CD8-positive, alpha-beta T cell (primary cell): ENCODE measurements at places on chromosomes 4 and X.

GRCh38 chrX:16484338-16484737 lies 165.6 kb upstream of the S100G start:
- DNase-seq, result no peak

DNA sequence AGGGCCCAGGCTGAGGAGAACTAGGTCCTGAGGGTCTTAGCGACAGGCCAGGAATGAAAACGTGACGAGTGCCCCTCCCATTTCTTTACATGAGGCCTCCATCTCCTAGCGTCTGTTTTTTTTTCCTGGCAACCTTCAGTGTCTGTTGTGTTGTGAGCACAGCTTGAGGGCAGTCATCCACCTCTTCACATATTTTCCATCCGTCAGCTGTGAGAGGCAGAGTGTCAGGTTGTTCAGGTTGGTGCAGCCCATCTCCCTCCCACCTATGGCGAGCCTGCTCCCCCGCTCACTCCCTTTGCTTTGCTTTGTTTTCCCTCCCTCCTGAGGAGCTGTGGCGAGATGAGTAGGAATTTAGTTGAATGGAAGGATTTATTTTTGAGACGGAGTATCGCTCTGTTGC lies 51.7 kb upstream of the CHRNA9 start:
- DNase-seq, result no peak

DNA sequence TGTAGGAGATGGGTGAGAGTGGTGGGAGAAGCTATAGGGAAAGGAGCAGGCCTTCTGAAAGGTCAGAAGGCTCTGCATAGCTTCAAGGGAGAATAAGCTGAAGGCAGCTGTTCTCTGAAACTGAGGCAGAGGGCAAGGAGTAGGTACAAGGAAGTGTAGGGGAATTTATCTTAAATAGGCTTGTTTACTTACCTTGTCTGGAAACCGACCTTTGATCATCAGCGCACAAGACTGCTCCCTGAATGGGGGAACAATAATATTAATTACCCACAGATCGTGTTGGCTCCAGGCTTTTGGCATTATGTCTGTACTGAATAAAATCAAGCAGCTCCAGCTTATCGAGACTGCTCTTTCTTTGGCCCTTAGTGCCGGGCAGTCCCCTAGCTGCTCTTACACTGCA lies 175.5 kb upstream of the MAGEB16 start:
- no peak for DNase-seq

DNA sequence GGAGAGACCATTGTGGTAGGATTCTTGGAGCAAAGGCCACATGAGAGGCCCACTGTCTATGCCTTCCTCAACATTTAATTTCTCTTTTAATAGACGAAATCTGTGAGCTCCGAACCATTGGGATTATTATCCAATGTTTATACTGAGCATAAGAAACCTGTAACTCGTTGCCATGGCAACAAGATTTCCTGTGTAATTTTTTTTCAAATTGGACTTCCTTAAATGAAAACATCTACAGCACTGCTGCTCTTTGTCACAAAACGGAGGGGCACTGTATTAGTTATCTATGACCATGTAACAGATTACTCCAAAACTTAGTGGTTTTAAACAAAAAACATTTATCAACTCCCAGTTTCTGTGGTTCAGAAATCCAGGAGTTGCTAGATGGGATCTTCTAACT lies 38.7 kb downstream of the PPP1R2C start:
- DNase-seq, result no peak
